A549 treated with RU486 at 1 μM for 4 hours (cell line): ENCODE measurements at places on chromosomes 4 and X. TPM values are rescaled to one million over a fixed set of nuclear protein-coding genes. Genes with fewer than 3 reads are reported as not detected.

PNCK gene
- total RNA-seq, result 0.16 to 2.0 TPM (median 0.49 TPM) in 4 of 5 replicates, not detected in the other

MAGIX gene
- 1.7 to 3.4 TPM (median 2.5 TPM) in 5 replicates for total RNA-seq

SOWAHD gene
- 0.09 to 0.20 TPM (median 0.17 TPM) in 4 of 5 replicates, not detected in the other for total RNA-seq

ADH1A gene
- total RNA-seq, result not detected in 5 replicates

RTL9 gene
- total RNA-seq, result 0.03 to 0.08 TPM (median 0.06 TPM) in 5 replicates

ATP5ME gene
- 336 to 461 TPM (median 407 TPM) in 5 replicates for total RNA-seq

FAAH2 gene
- total RNA-seq, result 0.25 TPM in 1 of 5 replicates, not detected in the others

NUP62CL gene
- total RNA-seq, result 14.1 to 22.2 TPM (median 17.0 TPM) in 5 replicates

CLTRN gene
- 0.66 to 0.90 TPM (median 0.75 TPM) in 5 replicates for total RNA-seq

USP27X gene
- 3.4 to 5.0 TPM (median 4.3 TPM) in 5 replicates for total RNA-seq

SPP1 gene
- total RNA-seq, result 154 to 221 TPM (median 176 TPM) in 5 replicates

PORCN gene
- 13.8 to 17.4 TPM (median 15.7 TPM) in 5 replicates for total RNA-seq

CNKSR2 gene
- total RNA-seq, result 2.4 to 3.1 TPM (median 2.6 TPM) in 5 replicates

TMPRSS11A gene
- not detected in 5 replicates for total RNA-seq

RNF128 gene
- total RNA-seq, result 0.06 to 0.09 TPM (median 0.09 TPM) in 3 of 5 replicates, not detected in the others

HTRA3 gene
- 14.4 to 20.0 TPM (median 17.9 TPM) in 5 replicates for total RNA-seq

FAM47E gene
- 0.13 to 0.33 TPM (median 0.19 TPM) in 4 of 5 replicates, not detected in the other for total RNA-seq

PTCHD1 gene
- total RNA-seq, result 0.01 to 0.05 TPM in 2 of 5 replicates, not detected in the others

PTPN13 gene
- 3.4 to 4.9 TPM (median 4.1 TPM) in 5 replicates for total RNA-seq

UCHL1 gene
- 927 to 1,032 TPM (median 975 TPM) in 5 replicates for total RNA-seq

WDR17 gene
- total RNA-seq, result 0.86 to 2.0 TPM (median 1.4 TPM) in 5 replicates

CDKL5 gene
- 2.6 to 5.6 TPM (median 4.7 TPM) in 5 replicates for total RNA-seq

SORCS2 gene
- 3.2 to 5.6 TPM (median 4.2 TPM) in 5 replicates for total RNA-seq
